ENCODE measurements at places on chromosomes 16 and 17.

GRCh38 chr17:50303051-50303450 lies 28.8 kb downstream of the TMEM92 start:
- DNase-seq: no peak

- DNase-seq: no peak
Observed at GRCh38 chr17:82493226-82493781, 26.2 kb upstream of the FOXK2 start.

DNA sequence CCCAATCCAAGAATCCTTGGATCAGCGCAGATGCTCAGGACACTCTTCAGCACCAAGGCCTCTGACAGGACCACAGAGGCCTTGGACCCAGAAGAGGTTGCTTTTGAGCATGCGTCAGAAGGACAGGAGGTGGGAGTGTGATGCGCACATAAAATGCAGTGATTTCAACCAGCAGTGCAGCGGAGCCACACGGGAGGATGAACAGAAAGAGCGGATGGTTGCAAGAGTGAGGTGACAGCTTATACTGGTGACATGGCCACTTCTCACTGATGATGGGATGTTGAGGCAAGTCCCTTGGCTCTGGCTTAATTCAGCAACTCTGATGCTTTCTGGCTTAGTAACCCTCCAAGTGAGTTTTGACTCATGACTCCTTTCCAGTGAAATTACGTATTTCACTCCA lies 25.2 kb upstream of the ERN1 start:
- no peak for DNase-seq

GRCh38 chr16:86930663-86931373 lies 352.5 kb downstream of the FOXL1 start:
- no peak for DNase-seq

- DNase-seq: no peak
Observed at GRCh38 chr16:75911896-75912295, 185.6 kb upstream of the CPHXL start.

GRCh38 chr16:70157105-70157476 lies 16.5 kb upstream of the CLEC18C start:
- no peak for DNase-seq

GRCh38 chr17:78712043-78712442 lies 70.0 kb downstream of the CYTH1 start:
- DNase-seq: no peak

- DNase-seq: no peak
Observed at GRCh38 chr17:16419074-16419928, 3.9 kb downstream of the TRPV2 start.

GRCh38 chr16:78286065-78286464 lies 186.6 kb downstream of the WWOX start:
- no peak for DNase-seq

DNA sequence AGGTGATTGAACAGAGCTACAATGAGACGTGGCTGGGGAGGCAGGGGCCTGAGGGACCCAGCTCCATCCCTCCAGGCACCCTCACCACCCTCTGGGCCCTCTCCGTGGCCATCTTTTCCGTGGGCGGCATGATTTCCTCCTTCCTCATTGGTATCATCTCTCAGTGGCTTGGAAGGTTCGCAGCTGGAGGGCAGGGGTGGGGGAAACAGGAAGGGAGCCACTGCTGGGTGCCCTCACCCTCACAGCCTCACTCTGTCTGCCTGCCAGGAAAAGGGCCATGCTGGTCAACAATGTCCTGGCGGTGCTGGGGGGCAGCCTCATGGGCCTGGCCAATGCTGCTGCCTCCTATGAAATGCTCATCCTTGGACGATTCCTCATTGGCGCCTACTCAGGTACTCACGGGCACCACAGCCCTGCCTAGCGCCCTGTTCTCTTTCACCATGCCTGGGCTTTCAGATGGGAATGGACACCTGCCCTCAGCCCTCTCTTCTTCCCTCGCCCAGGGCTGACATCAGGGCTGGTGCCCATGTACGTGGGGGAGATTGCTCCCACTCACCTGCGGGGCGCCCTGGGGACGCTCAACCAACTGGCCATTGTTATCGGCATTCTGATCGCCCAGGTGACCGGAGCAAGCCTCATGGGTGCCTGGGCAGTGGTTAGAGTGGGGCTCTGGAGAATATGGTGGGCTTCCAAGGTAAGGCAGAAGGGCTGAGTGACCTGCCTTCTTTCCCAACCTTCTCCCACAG lies 2.1 kb downstream of the SLC2A4 start:
- DNase-seq: no peak

DNA sequence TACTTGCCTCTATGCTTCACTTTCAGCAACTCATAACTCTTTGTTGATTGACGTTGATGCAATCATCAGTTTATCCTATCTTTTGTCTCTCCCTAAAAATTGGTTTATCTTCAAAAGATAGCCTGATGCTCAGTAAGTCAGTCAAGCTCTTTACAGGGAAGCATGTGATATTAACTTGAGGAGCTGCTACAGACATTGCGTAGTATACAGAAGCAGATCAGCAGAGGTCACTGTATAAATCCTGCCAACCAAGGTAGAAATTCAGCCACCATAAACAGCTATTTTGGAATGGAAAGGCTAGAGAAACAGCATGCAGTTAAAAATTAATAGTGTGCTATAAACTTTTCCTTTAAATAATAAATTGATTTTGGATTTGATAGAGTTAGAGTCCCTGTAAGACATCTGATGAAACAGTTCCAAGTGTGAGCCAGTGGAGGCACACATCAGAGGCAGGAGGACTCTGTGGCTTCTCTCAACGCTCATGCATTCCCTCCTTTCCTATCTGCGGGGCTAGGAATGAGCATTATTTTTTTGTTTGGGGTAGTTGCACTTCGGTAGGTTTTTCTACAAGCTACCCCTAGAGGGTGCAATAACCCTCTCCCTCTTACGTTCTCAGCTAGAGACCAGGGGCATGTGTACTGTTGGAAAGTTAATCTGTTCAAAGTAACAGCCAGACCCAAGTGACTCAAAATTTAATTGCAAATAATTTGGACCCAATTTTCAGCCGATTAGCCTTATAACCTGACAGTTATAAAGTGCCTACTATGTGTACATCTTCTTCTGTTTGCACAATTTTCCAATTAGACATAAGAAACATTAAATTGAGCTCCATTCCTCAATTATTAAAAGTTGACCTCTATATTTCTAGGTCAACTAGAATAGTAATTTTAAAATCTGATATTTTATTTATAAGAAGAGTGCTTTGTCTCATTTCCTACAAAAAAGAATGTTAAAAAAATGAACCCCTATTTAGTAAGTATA lies 647.7 kb upstream of the SOX9 start:
- DNase-seq: no peak

DNA sequence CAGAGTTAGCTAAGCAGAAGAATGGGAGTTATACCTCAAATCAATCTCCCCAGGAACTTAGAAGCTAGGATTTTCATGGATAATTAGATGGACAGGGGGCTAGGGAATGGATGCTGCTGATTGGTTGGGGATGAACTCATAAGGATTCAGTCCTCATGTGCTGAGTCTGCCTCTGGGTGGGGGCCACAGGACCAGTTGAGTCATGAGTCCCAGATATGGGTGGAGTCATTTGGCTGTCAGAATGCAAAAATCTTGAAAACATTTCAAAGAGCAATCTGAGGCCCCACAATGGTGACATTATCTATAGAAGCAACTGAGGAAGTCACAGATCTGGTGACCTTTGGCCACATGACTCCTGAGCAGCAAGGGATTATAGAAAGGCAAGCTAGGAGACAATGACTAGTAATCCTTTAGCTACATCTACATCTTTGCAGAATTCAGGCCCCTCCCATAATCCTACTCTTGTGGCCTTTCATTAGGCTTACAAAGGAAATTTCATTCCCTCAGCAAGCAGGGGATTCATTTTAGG lies 82.6 kb upstream of the CCL2 start:
- no peak for DNase-seq

- DNase-seq: no peak
Observed at GRCh38 chr17:4696437-4696805, 7.5 kb downstream of the PELP1 start.

DNA sequence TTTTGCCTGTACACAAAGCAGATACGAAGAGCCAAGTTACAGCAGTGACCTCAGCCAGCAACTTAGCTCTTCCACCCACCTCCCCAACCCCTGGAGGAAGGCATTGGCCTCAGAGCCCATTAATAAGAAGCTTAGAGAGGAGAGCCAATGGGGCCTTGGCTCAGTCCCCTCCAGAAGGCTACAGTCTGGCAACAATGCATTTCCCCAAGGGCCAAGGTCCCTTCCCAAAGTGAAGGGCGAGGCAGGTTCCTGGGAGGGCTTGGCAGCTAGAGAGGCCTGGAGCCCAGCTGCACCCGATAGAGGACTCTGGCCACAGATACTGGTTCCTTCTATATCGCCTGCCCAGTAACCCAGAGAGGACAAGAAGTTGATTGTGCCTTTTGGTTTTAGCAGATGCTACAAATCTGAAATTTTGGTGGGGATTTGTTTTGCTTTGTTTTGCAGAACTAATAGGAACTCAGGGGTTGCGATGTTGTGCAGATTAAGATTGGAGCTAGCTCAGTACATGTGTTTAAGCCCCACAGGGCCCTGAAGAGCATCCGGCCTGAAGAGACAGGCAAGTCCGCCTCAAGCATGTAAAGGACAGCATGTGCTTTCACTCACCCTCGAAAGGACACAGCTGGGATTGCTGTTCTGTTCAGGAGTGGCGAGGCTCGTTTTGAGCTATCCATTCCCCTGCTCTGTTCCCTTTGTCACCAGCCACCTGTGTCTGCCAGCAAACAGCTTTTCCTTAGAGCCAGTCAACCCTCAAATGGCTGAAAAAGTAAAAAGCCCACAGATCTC lies 12.0 kb upstream of the PNPO start:
- DNase-seq: no peak

- no peak for DNase-seq
Observed at GRCh38 chr17:45918241-45918745, 23.9 kb downstream of the MAPT start.

GRCh38 chr17:77619851-77620250 lies 338.7 kb upstream of the TNRC6C start:
- no peak for DNase-seq

DNA sequence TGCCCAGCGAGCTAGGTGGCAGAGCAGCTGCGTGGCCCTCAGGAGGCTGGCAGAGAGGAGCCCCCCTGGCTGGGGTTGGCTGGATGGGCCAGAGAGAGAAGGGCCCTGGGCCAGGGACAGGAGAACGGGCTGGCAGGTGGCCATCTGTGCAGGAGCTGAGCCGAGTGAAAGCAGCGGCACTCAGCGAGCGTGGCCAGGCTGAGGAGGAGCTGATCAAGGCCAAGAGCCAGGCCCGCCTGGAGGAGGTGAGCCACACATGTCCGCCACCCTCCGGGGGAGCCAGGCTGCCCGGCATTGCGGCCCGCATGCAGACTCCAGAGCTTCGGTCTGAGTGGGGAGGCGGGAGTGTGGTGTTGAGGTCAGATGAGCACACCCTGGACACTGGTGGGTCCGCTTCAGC lies 2.1 kb upstream of the RAC3 start:
- no peak for DNase-seq

DNA sequence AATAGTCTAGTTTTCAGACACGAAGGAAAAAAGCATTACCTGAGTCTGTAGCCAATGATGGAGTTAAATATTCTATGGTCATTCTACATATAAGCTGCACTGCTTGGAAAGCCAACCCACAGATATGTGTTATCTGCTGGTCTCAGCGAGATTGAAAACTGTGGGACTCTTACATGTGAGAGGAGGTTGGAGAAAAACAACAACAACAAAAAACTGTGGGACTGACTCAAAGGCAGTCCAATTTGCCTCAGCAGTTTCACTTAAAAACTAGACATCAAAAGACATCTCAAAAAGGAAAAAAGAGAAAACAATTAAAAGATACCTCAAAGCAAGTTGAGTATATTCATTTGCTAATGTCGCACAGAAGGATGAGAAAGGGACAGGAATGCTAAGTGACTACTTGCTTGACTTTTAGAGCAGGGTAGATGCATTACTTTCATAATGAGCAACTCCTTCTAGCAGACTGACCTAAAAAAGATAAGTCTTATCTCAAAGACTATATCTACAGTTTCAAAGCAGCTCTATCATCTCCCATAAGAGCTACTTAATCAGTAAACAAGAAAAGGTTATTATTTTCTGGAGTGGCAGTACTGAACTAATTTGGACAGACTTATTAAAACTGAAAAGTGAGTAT lies 35.5 kb upstream of the ITGA2B start:
- no peak for DNase-seq

DNA sequence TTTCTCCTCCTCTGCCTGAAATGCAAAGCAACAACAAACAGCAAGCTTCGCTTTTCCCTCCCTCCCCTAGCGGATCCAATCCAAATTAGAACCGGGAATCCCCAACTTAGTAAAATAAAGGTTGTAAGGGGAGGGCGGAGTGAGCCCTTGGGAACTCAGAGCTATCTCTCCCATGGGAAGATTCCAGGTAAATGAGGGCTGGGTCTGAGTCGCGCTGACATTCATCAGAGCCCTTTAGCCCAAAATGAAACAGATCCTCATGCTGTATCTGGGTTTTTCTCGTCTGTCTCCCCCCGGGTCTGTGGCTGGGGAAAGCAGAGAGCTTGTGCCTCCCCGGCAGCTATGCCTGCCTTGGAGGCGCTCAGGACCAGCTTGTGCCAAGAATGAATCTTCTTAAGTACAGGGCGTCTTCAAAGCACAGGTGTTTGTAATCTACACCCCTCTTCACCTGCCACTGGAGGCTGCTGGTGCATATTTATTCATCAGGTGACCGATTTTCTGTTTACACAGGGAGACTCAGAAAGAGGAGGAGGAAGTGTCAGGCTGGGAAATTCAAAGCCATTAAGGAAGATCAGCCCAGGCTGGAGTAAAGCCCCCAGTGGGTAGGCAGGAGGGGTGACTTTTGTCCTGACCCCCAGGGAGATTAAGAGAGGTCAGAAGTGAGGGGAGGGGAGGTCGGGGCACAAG lies 55.0 kb upstream of the GSE1 start:
- no peak for DNase-seq

- no peak for DNase-seq
Observed at GRCh38 chr17:60934723-60935122, 257.1 kb downstream of the BCAS3 start.

DNA sequence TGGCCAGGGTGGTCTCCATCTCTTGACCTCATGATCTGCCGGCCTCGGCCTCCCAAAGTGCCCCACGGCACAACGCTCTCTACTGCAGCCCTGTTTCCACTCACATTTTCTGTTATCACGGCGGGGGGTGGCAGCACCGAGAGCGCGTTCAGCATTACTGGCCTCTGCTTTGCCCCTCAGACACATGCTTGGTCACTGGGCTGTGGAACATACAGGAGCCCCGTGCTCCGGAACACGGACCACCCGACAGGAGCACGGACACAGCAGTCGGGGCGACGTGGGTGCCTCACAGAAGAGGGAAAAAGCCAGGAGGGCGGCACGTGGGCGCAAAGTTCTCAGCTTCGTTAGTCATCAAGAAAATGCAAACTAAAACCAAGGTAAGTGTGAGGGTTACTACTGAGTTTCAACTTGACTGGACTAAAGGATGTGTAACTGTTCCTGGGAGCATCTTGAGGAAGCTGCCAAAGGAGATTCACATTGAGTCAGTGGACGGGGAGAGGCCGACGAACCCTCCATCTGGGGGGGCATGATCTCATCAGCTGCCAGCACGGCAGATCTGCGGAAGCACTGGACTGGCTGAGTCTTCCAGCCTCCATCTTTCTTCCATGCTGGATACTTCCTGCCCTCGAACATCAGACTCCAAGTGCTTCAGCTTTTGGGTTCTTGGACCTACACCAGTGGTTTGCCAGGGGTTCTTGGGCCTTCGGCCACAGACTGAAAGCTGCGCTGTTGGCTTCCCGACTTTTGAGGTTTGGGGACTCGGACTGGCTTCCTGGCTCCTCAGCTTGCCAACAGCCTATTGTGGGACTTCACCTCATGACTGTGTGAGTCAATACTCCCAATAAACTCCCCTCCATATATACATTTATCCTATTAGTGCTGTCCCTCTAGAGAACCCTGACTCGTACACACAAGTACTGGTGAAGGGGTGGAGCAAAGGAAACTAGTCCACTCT lies 106.8 kb downstream of the ZNF778 start:
- DNase-seq: no peak
